ENCODE measurements at places on chromosomes 4 and X. TPM values are rescaled to one million over a fixed set of nuclear protein-coding genes. Genes with fewer than 3 reads are reported as not detected.
A peak's percentile ranks its signal among the peaks of the same experiment; 100 is the strongest.

PDE5A gene
- total RNA-seq: 6.4 TPM

NUP54 gene
- 22.8 TPM for total RNA-seq

NPY1R gene
- 1.3 TPM for total RNA-seq

ADH7 gene
- total RNA-seq: not detected

ZCCHC12 gene
- not detected for total RNA-seq

NUDT10 gene
- not detected for total RNA-seq

- H3K27me3 ChIP-seq: no peaks in the 10 kb centered on the region
- no peaks in the 10 kb centered on the region for H3K36me3 ChIP-seq
- H3K27ac ChIP-seq: no peak overlapping the region
- H3K4me1 ChIP-seq: no peaks in the 10 kb centered on the region
- DNase-seq: no peak
- H3K4me3 ChIP-seq: peak overlapping the region; percentile 55
Measured at GRCh38 chrX:138709886-138710791, 1.4 kb downstream of the FGF13 start.

- no peak overlapping the region for H3K4me3 ChIP-seq
- no peak overlapping the region for H3K27ac ChIP-seq
- H3K4me1 ChIP-seq: no peaks in the 10 kb centered on the region
- H3K36me3 ChIP-seq: no peaks in the 10 kb centered on the region
Measured at GRCh38 chrX:127030016-127030748, 210.7 kb downstream of the PRR32 start.

DNA sequence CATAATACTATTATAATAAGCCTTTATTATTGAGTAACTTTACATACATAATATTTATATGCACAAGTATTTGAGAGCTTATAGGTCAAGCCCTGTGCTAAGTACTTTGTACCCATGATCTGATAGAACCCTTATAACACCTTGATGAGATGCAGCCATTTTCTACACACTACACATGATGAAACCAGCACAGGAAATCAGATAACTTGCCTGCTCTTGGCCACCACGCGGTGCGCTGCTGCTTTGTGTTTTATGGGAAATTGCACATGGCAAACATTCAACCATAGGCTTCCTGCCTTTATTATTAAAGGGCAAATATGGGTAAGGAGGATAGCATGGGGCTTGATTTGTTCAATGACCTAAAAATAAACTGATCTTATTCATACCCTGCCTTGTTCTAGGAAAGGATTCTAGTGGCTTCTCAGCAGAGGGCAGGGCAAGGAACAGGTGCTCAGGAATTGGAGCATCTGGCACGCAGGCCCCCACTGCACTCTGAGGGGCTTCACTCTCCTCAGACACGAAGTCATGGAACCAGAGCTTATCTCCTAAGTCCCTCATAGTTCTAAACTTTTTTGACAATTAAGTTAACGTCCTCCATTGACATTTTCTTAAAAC, 31.6 kb upstream of the NAP1L5 start:
- H3K27me3 ChIP-seq: no peaks in the 10 kb centered on the region
- H3K4me1 ChIP-seq: peaks cover 42% of the 10 kb centered on the region
- peak overlapping the region; percentile 29 for H3K27ac ChIP-seq
- H3K36me3 ChIP-seq: peaks cover 37% of the 10 kb centered on the region

DNA sequence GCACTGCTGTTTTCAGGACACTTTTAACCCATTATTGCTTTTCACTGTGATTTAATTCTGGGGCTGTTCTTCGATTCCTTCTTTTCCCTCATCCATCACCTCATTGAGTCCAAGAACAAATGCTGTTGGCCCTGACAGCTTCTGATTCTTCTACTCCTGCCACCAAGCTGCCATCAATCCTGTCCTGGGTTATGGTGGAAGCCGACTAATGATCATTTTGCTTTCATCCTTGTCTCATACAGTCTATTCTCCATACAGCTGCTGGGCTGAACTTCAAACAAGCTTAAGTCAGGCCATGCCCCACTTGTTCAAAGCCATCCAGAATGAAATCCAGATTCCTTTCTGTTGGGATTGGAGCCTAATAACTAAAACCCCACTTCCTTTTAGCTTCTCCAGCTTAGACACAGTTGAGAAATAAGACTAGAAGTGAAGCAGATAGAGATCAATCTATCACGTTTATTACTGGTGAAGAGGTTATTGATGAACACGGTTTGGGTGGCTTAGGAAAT, 161.9 kb downstream of the STK32B start:
- no peaks in the 10 kb centered on the region for H3K4me1 ChIP-seq
- H3K4me3 ChIP-seq: no peak overlapping the region
- no peak overlapping the region for H3K27ac ChIP-seq
- H3K36me3 ChIP-seq: no peaks in the 10 kb centered on the region
- DNase-seq: no peak

DNA sequence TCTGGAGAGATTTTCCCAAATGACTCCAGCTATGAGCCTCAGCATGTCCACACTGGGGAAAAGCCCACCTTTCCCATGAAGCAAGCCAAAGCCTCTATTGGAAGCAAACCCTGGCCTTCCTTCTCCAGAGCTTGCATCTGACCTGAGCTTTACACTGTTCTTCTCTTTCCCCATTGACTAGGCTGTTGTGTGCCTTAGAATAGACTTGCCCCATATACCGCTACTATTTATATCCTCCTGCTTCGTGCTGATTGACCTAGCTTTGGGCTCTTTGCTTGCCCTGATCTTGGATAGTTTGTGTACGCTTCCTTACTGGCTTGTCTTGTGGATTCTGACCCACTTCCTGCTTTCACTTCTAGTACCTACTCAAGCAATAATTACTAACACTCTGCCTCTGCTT, 30.9 kb downstream of the FAM9B start:
- H3K4me1 ChIP-seq: no peaks in the 10 kb centered on the region
- H3K27ac ChIP-seq: no peak overlapping the region
- no peak for DNase-seq
- no peaks in the 10 kb centered on the region for H3K27me3 ChIP-seq
- no peaks in the 10 kb centered on the region for H3K36me3 ChIP-seq
- H3K4me3 ChIP-seq: no peak overlapping the region

All from gastrocnemius medialis (tissue), 4 donors.